ENCODE measurements at places on chromosomes 6 and 20.

- no peak for DNase-seq
Observed at GRCh38 chr6:104484626-104485025, 375.1 kb downstream of the HACE1 start.

DNA sequence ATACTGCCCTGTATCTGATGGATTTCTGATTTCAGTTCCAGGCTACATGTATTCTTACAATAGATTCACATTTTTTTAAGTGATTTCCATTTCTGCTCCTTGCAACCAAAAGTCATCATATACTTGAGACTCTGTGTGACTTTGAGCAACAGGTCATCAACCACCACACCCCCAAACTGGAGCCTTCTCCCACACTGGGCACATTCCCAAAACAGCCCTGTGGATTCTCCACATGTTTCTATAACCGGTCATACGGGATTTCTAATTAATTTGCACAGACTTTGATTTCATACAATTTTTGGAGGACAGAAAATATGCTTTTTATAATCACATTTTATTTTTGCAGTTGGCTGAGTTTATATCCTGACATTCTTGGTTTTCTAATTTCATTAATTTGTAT is 317.2 kb upstream of the ID4 start:
- DNase-seq, result no peak

DNA sequence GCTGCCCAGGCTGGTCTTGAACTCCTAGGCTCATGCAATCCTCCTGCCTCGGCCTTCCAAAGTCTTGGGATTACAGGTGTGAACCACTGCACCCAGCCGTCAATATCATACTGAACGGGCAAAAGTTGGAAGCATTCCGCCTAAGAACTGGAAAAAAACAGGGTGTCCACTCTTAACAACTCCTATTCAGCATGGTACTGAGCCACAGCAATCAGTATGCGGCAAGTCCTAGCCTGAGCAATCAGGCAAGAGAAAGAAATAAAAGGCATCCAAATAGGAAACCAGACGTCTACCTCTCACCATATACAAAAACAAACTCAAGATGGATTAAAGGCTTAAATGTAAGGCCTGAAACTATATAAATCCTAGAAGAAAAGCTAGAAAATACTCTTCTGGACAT is 83.1 kb downstream of the FKBP5 start:
- DNase-seq, result no peak

- DNase-seq, result no peak
Observed at GRCh38 chr6:169972736-169973135, 221.3 kb downstream of the ERMARD start.

GRCh38 chr6:11580686-11581405 is 43.3 kb downstream of the TMEM170B start:
- no peak for DNase-seq
